HCEC 1CT (cell line): ENCODE measurements at places on chromosomes 5 and 9.

- DNase-seq, result no peak
Measured at GRCh38 chr5:92911851-92912250, 669.2 kb downstream of the NR2F1-AS1 start.

DNA sequence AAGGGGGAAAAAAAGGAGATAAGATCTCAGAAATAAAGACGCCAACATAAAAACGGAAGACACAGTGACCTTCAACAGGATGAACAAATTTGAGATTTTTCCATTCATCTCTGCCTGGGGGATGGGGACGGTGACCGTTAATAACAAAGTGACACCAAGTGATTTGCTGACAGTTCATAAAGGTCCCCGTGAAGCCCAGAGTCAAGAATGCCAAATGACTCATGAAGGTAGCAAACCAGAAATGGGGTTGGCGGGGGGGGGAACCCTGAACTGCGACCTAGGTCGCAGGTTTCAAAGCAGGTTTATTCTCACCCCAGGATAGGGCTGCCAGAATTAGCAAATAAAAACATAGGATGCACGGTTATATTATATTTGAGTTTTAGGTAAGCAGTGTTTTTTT, 21.1 kb upstream of the SHB start:
- no peak for DNase-seq

DNA sequence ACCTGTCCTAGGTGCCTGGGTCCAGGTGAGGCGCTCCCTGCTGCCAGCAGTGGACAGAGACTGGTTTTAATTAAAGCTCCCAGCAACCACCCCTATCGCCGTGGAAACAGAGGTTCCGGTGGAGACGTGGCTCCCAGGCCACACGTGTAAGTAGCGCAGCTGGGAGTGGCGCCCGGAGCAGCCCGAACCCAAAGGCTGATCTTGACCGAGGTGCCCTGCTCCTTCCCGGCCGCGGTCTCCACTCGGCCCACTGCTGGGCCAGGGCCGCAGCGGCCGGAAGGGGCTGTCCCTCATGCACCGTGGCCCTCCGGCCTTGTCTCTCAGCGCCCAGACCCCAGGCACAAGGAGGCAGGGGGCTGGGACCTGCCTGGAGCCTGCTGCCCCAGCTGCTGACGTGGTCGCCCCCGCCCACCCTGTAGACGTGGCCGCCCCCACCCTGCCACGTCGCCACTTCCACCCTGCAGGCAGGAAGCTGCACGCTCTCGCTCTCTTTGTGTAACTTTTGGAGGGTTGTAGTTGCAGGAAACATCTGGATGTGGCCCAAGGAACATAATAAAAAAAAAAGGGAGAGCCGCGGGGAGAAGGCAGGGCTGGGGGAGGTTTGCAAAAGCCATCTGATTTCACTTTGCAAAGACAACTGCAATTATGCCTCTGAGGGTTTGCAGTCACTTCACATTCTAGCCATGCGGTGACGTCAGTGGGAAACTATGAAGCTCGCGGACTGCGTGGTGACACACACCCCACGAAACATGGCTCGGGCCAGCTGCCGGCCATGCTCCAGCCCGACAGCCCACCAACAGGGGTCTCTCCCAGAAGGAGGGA, 129.9 kb downstream of the RXRA start:
- peak; percentile 96 for DNase-seq

DNA sequence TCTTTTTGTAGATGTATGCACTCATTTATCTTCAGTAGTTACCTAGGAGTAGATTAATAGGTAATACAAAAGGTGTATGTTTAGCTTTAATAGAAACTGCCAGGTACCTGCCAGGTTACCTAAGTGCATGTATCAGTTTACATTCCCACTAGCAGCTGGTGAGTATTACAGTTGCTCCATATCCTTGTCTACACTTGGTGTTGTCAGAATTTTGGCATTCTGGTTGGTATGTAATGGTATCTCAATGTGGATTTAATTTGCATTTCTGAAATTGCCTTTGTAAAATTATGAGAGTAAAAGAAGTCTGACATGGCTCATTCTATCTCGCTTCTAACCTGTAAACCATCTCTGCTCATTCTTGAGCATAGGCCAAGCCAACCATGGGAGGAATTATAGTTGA, 38.3 kb upstream of the SIL1 start:
- no peak for DNase-seq

DNA sequence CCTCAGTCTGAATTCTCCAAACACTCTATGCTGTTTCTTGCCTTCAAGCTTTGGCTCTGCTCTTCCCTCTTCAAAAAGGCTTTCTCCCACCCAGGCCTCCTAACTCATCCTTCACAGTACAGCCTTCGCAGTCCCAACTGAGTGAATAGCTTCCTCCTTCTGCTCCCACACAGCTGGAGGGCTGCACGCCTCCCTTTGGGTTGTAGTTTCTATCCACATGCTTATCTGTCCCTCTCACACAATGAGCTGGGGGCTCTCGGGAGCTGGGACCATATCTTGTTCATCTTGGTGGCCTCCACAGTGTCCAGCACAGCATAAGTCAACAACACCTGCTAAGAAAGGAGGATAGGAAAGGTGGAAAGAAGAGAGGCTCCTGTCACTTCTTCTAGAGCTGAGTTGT, 69.5 kb upstream of the XPA start:
- no peak for DNase-seq

DNA sequence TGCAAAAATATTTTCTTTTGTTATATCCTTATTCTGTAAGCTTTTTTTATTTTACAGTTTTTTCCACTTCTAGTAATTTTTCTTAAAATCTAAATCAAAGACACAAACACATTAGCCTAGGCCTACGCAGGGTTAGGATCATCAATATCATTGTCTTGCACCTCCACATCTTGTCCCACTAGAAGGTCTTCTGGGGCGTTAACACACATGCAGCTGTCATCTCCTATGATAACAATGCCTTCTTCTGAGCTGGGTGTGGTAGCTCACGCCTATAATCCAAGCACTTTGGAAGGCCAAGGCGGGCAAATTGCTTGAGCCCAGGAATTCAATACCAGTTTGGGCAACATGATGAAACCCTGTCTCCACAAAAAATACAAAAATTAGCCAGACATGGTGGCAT, 78.9 kb upstream of the LRRC70 start:
- DNase-seq, result no peak

DNA sequence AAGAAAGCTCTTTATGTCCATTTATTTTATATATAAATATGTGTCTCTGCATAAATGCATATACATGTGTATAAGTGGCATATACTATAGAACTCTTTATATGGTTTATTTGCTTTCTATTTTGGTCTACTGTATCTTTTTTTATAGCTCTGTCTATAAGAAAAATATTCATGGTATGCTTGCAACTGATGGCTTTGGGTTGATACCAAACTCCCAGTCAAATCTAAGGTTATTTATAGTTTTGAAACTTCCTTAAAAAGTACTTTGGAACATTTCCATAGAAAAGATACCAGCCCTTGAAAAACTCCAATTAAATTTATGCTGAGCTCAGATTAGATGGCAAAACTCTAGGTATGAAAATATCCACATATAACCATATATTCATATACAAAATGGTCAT, 120.0 kb upstream of the KLF9 start:
- peak; percentile 12 for DNase-seq

DNA sequence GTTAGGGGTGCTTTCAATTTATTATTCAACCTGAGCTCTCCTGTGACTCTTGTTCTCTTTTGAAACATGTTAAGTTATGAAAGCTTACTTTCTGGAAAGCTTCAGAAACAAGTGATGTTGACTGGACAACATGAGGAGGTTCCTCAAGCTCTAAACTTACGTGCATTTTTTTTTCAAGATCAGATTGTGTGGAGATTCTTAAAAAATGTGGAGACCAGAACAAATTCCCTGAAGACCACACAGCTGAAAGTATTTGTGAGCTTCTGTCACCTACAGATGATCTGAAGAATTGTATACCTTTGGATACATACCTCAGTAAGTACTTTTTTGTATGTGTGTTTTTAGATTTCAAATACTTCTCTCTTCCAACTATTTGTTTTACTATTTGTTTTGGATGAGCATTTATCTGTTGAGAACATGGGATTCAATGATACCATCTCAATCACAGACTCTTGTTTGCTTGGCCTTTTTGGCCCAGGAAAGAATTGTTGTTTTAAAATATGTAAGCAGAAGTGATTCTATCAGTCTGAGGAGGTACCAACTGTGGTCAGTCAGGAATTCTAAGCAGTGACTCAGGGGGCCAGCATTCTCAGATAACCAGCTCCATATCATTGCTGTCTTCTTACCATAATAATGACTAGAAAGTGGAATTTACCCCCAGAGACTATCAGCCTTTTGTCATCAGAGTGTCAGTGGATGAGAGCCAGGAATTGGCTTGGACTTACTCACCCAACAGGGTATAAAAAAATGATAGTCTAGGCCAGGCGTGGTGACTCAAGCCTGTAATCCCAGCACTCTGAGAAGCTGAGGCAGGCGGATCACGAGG, 34.4 kb upstream of the GLIPR2 start:
- DNase-seq, result peak; percentile 98

DNA sequence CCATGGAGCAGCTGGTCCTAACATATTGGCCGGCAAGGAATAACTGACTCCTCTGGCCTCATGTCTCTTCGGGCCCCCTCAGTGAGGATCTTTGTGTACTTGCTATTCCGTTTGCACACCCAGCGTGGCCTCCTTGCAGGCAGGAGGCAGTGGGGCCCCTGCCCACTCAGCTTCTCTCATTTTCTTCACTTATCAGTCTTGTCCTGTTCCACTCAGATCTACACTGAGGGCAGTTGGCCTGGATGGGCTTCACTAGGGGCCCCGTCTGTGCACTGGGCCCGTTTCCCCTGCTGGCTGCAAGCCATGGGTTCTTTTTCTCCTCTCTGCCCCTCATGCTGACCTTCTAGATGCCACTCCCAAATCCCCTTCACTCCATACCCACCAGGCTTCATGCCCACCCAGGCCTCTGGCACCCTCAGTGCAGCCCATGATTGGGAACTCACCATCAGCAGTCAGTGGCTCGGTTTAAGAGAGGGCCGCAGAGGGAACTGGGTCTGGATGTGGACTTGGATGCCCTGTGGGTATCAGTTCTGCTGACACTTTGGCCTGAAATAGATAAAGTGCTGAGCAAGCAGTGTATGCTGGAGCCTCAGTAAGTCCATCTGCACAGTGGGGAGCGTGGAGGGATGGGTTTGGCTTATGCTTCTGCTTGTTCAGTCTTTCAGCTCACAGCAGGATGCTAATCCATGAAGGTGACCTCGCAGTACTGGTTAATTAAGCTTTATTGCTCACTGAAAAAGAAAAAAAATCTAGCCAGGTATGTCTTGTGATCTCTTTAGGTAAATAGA, 57.9 kb downstream of the ERBIN start:
- no peak for DNase-seq

GRCh38 chr5:165497707-165498106, 1992.3 kb downstream of the MAT2B start:
- DNase-seq, result peak; percentile 5

DNA sequence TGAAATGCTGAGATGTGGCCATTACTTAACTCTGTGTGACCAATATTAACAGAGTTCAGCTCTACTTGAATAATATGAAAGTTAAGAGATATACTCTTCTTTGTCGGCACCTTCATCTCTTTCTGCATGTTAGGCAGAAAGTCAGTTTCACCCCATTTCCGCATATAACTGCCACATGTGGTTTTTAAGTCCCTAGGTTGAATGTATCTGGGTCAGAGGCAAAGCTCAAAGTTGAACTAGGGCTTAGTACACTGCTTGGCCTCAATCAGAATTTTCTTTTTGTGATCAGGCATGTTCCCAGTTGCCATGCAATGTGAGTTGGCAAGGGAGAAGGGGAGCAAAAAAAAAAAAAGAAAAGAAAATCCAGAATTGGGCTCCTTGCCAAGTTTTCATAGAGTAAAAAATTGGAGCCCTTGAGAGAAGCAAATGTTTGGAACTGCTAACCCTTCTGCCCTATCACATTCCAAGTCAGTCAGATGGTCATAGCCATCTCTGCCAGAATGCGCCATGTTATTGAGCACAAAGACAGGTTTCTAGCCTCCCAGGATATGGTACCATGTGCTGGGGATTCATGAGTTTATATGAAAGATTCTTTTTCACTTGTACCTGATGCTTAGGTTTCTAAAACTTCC, 251.2 kb upstream of the RORB start:
- no peak for DNase-seq

DNA sequence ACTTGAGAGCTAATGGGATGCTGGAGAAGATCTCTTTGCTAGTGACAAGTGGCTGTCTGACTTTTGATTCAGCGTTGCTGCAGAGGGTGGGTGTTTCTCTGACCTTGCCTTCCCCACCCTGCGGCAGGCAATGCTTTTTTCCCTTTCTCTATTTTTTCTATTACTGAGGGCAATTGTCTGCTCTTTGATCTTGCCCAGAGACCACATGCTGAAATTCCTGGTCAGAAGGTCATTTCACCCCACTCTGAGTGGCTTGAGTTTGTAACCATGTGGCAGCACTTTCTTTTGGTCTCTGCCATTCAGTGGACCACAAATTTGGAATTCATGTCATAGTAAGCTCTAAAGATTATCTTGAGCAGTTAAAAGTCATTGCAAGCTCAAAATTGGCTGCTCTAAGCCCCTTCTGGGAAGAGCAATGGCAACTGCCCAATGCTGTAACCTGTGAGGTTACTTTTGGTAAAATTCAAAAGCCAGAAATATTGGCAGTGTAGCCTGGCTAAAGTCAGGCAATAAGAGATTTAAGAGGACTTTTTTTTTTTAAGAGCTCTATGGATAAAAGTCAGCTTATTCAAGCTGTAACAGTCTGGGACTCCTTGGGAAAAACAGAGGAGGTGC, 30.4 kb upstream of the MTMR12 start:
- no peak for DNase-seq

DNA sequence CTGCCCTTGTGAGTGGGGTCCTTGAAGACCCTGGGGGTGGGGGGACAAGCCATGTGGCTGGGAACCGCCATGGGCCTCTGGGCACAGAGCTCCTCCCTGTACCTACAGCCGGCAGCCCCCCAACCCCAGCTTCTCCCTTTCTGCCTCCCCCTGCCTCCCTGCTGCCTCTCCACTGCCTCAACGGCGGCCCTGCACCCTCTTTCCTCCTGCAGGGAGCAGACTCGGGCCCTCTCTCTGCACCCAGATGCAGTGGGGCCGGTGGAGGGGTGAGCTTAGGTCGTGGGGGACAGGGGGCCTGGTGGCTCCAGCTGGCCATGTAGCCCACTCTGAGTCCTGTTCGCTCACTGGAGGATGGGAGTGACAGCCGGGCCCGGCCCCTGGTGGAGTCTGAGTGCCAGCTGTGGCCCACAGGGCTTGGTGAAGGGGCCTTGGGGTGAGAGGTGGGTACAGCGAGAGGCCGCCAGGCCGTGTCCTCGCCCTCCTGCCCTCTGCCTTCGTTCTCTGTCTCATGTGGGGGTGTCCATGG, 139.3 kb upstream of the COL5A1 start:
- DNase-seq, result no peak
